LNCaP clone FGC (cell line): ENCODE measurements at places on chromosomes 2 and 18.

GRCh38 chr2:96547731-96548171 lies 11.2 kb downstream of the ARID5A start:
- DNase-seq: no peak

GRCh38 chr2:71564790-71565189 lies 111.4 kb downstream of the DYSF start:
- no peak for DNase-seq

DNA sequence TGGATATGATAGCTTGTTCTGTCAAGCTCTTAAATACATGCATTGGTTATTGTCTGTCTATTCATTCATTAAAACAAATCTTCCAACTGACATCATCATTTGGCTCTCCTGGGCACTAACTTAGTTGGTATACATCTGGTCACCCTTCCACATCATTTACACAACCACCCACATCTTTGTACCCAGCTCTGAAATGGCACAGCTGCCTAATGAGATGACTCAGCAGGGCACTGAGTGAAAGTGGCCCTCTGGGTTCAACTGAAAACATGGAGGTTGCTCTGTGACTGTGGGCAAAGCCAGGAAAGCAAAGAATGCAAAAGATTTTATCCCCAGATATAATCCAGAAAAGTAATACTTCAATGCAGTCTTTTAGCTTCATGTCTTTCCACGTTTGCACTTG lies 234.0 kb upstream of the MAP2 start:
- DNase-seq: no peak

GRCh38 chr2:39150102-39150562 lies 29.3 kb upstream of the SOS1 start:
- DNase-seq: no peak

- DNase-seq: no peak
Observed at GRCh38 chr2:62738981-62739936, 33.7 kb downstream of the EHBP1 start.

DNA sequence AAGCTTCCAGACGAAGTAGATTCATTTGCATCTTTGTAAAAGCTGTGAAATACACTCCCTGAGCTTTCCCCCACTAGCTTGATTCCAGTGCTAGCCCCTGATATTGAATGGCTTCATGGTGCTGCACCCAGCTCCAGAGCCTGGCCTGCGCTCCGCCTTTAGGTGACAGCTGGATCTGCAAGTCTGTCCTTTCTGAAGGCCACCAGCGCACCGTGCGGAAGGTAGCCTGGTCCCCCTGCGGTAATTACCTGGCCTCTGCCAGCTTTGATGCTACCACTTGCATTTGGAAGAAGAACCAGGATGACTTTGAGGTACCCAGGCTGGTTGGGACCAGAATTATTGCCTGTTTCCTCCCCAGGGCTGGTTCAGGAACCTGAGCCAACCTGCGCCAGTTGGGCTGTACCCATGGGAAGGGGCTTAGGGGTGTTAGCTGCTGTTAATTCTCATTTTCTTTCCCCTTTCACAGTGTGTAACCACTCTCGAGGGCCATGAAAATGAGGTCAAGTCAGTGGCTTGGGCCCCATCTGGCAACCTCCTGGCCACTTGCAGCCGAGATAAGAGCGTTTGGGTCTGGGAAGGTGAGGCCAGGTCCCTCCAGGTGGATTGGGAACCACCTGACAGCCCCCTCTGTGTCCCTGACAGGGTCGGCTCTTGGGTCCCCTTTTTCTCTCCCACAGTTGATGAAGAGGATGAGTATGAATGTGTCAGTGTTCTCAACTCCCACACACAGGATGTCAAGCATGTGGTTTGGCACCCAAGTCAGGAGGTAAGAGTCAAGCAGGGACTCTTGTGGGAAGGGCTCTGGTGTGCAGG lies 1.3 kb downstream of the CIAO1 start:
- no peak for DNase-seq

DNA sequence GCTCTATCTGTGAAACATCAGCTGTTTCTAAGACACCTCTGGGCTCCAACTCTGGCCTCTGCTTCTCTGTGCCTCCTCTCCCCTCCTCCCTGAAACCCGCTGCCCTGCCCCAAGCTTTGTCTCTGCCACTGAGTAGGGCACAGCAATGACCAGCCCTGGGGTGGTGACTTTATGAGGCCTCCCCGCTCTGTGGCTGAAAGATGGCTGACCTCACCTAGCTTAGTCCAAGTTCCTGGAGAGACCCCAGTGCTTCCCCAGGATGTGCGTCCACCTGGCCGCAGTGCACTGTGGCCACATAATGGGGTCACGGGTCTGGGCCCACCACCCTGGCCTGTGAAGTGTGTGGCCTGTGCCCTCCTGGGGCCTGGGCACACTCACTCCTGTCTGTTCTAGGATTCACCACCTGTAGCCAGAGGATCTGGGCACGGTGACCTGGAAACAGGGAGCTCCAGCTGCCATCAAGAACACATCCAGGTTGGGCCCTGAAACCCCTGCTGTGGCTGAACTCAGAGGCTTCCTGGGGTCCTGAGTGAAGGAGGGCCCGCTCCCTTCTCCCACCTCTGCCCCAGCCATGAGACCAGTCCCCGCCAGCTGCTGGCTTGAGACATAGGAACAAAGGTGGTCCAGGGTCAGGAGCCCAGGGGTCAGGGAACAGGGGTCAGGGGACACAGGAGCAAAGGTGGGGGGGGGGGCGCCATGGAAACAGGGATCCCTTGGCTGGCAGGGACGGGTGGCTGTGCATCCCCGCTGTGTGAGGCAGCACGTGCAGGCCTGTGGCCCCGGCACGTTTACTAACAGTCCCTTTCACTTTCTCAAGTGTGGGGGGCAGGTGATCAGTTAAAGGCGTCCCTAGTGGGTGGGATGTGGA lies 29.3 kb upstream of the OTOS start:
- no peak for DNase-seq

DNA sequence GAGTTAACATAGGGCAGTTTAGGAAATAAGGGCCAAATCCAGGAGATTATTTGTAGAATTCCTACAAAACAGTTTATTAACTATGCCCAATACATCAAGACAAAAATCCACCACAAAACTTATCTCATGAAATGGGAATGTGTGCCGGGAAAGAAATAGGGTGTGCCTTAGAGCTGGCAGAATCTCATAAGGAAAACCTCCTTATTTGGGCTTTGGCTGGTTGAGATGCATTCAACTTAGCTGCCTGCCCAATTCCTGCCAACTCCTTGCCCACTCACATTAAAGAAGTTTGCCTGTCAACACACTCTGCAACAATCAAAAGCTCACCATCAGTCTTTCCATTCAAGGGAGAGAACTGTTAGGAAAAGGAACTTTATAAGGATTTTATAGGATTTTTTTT lies 500.6 kb downstream of the SATB2 start:
- no peak for DNase-seq
